ENCODE measurements at places on chromosomes 13 and 19.

DNA sequence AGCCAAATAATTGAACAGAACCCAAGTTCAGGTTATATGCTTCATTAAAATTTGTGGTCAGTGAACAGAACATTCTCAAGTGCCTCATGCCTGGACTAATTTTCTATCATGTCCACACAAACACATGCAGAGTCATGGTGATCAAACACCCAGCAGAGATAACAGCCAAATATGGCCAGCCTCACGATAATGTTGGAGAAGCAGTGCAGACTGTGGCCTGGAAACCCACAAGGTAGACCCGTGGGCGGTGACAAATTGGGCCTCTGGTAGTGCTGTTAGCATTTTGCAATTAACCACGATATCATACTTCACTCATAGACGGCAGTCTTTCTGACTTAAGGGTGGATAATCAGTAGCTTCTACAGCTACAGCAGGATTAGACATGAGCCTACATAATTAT, 35.0 kb upstream of the VWA8 start:
- no peak for DNase-seq

DNA sequence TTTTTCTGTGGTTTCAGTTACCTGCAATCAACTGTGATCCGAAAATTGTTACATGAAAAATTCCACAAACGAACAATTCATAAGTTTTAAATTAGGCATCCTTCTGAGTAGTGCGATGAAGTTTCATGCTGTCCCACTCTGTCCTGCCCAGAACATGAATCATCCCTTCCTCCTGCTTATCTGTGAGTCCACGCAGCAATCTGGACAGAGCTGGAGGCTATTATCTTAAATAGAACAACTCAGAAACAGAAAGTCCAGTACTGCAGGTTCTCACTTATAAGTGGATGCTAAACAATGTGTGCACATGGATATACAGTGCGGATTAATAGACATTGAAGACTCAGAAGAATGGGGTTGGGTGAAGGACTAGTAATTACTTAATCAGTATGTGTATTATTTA, 583.7 kb upstream of the SPRY2 start:
- no peak for DNase-seq

DNA sequence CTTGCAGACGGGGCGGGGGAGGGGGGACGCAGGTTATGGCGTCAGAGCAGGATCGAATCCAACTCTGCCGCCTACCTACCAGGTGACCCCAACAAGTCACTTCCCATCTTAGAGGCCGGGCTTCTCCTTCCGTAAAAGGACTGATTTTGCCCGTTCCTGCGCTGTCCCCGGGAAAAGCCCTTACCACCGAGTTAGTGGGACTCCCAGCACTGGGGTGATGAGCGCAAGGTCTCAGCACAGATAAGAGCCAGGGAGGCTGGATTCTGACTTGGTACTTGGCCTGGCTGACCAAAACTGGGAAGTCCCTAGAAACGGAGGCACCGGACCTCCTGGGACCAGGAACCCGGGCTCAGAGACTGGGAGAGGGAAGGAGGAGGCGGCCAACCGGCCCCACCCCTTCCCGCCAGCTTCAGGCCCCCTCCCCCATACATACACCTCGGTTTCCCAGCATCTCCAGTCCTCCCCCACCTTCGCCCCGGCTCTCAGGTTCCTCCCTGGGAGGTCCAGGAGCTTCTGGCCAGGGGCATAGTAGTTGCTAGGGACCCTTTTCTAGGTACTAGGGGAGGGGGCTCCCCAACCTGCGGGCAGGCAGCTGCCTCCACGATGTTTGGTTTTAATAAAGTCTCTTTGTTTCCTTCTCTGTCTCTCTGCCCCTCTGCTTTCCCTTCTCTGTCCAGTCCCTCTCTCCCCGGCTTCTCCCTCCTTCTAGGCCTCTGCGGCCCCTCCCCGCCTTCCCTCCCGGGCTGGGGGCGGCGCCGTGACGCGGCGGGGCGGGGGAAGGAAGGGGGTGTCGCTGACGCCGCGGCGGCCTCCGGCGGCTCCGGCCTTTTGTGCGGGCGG, at the start of gene GRAMD1A:
Gene GRAMD1A (plus strand): TSS at position 826 of the 840 bp plus-strand sequence. CDS start 156 bp downstream, outside the sequence.
- peak; percentile 85 for DNase-seq

DNA sequence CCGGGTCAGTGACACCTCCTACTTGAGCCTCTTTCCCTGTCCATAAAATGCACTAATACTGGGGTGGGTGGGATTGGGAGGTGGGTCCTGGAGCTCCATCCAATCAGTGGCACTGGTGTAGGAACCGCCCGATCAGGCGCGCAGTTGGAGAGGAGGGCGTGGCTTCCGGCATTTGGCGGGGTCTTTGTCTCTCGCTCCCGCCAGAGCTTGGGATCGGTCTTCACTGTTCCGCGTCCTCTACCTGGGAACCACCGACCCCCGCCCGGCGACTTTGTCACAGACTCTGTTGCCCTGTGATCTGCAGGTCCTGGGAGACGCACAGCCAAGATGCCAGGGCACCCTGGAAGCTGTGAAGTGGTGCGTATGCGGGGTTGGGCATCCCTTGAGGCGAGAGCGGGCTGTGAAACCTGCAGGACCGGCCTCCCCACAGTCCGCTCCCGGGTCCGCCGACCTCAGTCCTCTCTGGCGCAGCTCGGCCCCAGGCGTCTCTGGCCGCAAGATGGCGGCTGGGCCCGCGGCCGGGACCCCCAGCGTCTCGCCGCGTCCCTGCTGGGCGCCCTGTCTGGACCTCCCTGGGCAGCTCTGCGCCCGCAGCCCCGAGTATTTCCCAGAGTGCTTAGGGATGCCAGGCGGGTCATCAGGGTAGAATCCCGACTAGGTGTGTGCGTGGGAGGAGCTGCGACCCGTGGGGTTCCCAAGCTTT, 41.6 kb upstream of the ZNF730 start:
- DNase-seq: peak; percentile 74

DNA sequence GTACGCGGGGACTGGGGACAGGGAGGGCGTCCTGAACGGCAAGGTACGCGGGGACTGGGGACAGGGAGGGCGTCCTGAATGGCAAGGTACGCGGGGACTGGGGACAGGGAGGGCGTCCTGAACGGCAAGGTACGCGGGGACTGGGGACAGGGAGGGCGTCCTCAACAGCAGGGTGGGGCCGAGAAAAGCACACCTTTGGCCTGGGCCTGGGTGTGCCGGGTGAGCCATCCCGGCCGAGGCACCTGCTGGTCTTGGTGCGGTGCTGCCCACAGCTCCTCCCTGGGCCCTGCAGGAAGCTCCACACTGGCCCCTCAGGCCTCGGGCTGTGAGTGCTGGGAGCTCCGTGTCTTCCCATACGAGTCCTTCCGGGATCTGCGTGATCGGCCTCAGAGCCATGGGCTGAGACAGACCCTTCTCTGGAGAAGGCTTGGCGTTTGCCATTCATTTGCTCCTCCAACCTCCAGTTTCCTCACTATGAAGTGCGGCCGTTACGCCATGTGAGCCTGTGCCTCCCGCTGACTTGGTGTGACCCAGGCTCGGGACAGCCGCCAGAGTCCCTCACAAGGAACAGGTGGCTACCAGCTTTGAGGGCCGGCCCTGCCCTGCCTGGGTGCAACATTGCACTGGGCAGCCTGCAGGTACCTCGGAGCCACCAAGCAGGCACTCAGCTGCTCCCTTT, 7.8 kb upstream of the ZNF554 start:
- no peak for DNase-seq

DNA sequence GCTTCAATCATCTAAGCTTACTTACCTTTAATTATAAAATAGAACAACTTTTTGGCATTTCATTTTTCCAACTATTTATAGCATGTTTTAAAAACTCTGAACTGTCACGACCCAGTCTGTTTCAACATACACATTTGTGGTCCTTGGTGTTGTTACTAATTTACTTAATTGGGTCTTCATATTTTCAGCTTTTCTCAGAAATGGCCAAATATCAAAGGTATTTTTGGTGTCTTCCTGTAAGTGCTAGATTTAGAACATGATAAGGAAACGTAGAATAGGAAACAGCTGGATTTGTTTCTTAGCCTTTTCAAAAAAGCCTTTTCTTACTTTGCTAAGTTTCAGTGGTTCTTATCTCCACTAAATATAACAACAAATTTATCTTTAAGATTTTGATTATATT, 11.4 kb downstream of the LPAR6 start:
- no peak for DNase-seq

DNA sequence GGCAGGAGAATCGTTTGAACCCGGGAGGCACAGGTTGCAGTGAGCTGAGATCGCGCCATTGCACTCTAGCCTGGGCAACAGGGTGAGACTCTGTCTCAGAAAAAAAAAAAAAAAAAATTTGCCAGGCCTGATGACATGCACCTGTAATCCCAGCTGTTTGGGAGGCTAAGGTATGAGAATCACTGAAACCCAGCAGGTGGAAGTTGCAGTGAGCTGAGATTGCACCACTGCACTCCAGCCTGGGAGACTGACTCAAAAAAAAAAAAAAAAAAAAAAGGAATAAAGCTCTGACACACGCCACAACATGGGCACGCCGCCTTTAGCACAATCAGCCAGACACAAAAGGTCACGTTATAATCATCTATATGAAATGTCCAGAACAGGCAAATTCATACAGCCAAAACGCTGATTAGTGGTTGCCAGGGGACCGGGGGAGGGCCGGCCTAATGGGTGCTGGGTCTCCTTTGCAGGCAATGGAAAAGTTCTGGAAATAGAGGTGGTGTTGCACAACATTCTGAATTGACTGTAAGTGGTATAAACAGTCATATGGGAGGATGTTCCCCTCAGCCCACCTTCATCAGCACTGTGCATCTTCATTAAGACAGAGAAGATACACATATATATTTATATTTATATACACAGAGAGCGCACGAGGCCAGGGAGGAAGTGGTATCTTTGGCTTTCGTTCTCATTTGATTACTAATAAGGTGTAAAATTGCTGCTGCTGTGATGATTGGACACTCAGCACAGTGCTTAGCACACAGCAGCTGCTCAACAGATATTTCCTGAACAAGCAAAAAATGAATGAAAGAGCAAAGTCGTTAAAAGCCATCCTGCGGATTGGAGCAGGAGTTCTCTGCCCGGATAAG, 3.8 kb downstream of the HSPBP1 start:
- DNase-seq: no peak

DNA sequence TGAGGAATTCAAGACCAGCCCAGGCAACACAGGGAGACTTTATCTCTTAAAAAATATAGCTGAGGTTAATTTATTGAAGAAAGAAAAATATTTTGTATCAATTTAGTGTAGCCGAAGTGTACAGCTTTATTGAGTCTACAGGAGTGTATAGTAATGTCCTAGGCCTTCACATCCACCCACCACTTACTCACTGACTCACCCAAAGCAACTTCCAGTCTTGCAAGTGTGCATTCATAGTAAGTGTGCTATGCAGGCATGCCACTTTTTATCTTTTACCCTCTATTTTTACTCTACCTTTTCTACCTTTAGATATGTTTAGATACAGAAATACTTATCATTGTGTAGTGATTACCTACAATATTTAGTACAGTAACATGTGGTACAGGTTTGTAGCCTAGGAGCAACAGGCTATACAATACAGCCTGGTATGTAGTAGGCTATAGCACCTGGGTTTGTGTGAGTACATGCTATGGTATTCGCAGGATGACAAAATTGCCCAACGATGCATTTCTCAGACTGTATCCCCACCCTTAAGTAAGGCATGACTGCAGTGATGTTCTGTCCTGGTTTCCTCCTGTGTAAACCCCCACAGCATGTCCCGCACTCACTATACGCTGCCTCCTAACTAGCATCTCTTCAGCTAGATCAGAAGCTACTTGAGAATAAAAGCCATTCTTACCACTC, 15.3 kb upstream of the ATP12A start:
- no peak for DNase-seq

GRCh38 chr13:108741930-108742329, 112.5 kb downstream of the MYO16 start:
- no peak for DNase-seq

- DNase-seq: no peak
Observed at GRCh38 chr13:112873851-112874750, 94.9 kb upstream of the MCF2L start.

DNA sequence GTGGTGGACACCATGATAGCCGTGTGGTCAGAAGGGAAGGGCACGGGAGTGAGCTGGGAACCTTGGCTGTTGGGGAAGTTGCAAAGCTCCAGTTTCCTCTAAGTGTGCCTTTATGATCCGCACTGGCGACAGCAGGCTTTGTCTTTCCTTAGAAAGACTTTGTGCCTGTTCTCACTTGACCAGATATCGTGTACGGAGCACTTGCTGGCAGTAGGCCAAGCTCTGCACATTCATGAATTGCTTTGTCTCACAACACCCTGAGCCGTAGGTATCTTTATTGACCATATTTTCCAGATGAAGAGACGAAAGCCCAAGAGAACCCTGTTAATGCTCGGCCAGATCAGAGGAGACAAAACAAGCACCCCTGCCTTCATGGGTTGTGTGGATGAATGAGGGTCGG, 15.1 kb downstream of the CUL4A start:
- DNase-seq: no peak

DNA sequence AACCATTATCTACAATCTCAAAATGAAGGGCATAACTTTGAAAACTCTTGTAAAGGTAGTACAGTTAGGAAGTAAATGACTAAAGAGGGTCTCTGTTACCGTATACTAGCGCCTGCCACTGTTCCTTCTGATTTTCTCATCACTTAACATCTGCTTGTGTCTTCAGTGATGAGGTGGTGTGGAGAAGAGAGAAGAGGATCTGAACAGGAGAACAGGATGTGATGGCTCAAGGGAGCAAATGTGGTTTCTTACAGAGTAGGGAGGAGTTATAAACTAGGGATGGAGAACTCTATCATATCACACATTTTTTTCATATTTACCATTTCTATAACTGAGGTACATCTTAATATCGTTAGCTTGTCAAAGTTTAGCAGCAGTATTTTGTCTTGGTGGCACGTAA, 1.1 kb downstream of the KCTD4 start:
- no peak for DNase-seq

GRCh38 chr13:113000575-113000974, 31.6 kb downstream of the MCF2L start:
- DNase-seq: no peak

DNA sequence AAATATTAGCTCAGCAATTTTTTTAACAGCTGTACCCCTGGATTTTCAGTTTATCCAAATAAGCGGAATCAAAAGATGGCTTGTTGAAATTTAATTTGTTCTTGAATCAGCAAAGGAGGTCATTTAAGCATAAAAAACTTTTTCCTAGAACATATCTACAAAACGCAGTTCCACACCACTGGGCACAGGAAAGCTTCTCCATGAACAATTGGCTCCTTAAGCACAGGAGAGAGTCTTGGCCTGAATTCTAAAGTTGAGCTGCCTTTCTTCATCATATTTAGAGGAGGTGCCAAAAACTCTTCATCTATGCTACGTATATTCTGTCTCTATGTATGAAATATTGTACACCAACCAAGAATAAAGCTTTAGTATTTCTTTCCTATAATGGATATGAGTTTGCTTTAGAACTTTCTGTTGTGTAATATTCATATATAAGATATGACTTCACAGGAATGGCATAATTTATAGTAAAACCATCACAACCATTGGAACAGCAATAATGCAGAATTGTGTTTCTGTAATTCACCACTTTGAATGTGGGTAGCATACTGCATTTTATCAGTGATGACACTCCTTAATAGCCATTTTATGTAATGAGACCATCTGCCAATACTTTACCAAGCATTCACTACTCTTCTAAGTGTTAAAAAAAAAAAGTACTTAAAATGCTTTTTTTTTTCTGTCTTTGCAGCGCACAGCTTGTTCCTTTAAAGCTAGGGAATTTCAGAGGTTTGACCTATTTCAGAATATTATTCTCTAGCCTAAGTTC, 263.7 kb downstream of the SLITRK6 start:
- no peak for DNase-seq

- no peak for DNase-seq
Observed at GRCh38 chr13:109567315-109567714, 219.1 kb downstream of the IRS2 start.

Data from right renal pelvis (tissue), 4 donors.